ENCODE measurements at places on chromosomes 12 and 14.

GRCh38 chr12:93736640-93737178 is 59.5 kb downstream of the CRADD start:
- DNase-seq, result no peak

DNA sequence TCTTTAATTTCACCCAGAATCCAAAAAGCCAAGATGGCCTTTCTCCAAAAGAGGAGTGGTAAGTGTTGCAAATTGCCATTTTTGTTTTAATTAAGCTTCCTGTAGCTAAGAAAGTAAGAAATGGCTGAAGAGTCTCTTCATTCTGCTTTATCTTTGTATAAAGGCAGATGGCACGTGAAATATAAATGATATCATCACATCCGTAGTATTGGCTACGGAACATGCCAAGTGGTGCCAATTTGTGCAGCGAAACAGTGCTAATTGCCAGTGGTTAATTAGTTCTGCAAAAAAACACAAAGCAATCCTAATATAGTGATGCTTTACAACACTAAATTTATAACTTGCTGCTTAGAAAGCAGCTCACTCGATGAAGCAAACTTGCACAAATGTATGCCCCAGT is 29.4 kb downstream of the PLEKHG7 start:
- no peak for DNase-seq

- peak; percentile 8 for DNase-seq
Observed at GRCh38 chr12:38328306-38328895, 11.8 kb downstream of the ALG10B start.

DNA sequence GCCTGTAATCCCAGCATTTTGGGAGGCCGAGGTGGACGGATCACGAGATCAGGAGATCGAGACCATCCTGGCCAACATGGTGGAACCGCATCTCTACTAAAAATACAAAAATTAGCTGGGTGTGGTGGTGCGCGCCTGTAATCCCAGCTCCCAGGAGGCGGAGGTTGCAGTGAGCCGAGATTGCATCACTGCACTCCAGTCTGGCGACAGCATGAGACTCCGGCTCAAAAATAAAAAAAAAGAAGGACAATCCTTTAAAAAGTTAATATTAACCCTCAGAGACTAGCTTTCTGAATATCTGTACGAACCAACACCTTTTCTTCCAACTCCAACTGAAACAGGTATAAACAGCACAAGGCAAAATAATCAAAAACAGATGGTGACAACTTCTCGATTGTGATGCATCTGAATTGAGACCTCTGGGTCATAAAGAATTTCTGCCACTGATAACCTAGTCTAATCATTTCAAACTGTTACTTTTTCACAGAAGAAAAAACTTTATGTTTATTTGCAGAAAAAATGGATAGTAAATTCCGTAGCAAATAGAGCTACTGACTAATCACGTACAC is 27.8 kb downstream of the CLIP1 start:
- DNase-seq, result no peak

- DNase-seq, result no peak
Observed at GRCh38 chr12:89492883-89493282, 31.7 kb downstream of the GALNT4 start.

DNA sequence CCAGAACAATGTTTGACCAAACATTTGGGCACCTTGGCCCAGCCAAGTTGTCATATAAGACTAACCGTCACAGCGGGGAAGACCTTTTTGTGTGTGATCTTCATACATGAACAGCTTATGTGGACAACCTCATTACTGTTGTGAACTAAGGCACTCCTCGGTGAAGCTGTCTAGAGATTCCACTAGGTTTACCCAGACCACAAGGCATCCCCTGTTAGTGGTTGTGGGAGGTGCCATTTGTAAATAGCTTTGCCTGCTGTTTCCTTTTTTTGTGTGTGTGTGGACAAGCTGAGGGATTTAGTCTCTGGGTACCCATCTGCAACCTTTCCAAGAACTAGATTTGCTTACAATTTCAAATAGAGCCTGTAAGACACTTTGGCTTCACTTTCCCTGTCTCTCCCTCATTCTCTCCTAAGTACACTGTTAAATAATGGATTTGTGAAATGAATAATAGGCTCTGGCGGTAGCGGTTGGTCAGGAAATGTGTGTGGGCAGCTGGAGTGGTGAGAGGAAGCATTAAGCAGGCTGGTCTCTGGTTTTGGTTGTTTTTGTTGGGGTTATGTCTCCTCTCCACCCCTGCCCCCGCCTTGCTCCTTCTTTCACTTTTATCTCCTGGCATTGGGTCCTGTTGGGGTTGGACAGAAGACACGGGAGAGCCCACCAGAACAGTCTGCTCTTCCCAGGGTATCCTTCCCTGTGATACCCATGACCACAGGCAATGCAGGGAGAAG is 727.6 kb downstream of the VRK1 start:
- DNase-seq, result no peak

DNA sequence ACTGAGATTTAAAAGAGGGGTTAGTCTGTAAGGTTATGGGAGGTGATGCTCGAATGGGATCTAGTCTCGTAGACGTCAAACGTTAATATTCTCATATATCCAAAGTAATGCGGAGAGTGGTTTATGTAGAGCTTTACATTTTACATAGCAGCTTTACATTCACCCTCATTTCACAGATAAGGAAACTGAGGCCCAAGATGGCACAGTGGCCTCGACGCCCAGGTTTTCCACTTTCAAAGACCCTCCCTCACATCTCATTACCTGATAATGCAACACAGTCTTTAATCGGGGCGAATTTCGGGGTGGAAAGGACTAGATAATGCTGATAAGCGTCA is 450 bp upstream of the TDG start:
- no peak for DNase-seq

GRCh38 chr12:29867823-29868222 is 84.1 kb upstream of the TMTC1 start:
- no peak for DNase-seq

DNA sequence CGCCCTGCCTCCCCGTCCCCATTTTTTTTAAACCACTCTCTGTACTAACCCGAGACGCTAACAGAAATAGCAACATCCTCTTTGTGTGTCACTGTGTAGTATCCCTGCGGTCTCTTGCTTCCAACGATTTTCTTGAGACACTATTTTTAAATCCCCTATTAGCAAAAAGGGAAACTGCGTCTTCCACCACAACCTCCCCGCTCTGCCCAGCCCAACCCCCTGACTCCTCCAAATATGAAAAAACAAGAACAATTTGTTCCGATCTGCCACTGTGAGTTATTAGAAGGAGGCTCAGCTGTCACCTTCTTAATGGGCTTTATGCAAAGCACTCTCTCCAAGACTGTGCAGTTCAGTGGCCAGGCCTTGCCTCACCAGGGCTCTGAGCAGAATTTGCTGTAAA is 76.3 kb downstream of the MAP1LC3B2 start:
- DNase-seq, result no peak

- DNase-seq, result no peak
Observed at GRCh38 chr14:99664937-99665273, 19.2 kb upstream of the CYP46A1 start.

DNA sequence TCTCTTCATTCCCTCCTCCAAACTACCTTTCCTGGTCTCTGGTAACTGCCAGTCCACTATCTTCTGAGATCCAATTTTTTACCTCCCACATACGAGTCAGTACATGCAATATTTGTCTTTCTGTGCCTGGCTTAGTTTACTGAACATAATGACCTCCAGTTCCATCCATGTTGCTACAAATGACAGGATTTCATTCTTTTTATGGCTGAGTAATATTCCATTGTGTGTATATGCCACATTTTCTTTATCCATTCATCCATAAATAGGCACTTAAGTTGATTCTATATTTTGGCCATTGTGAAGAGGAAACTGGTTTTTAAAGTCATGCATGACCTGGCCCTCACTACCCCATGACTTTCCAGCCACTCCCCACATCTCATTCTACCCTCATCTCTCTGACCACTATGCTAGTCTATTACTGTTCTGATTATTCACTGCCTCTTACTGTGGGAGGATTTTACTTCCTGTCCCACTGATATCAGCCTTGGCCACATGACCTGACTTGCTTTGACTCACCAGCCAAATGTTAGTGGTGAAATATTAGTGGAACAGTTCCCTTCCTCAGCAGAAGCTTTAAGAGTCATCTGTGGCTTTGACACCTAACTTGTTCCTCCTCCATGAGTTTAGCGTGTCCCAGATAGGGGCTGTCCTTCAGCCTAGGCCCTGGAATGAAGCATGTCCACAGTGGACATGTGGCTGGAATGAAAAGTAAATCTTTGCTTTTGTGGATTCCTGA is 52.2 kb downstream of the GOLGA5 start:
- DNase-seq, result peak; percentile 71

DNA sequence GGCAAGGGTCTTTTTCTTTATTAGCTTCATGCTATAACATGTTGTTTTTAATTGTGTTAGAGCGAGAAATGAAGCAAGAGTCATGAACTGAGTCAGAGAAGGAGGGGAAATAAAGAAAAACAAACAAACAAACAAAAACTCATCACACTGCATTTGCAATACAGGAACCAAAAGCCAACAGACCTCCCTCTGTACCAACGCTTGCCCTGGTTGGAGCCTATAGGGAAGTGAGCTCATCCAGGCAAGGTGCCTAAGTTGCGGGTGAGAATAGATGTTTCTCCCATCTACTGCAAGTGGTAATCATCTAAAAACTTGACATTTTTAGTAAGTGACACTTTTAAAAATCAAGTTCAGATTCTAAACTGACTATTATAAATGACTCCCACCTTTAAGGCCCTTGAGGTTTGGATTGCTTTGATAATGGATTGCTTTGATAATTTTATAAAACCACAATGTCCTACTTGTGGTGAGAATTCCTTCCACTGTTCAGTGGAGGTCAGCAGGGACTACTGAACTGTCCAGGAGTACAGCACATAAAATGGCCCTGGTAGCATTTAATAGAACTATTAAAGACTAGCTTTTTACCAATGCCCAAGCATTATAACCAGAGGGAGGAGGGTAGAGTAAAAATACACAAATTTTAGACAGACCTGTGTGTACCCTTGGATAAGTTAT is 31.3 kb downstream of the SLC38A1 start:
- no peak for DNase-seq

GRCh38 chr14:55712491-55712890 is 132.5 kb downstream of the KTN1 start:
- DNase-seq, result no peak

DNA sequence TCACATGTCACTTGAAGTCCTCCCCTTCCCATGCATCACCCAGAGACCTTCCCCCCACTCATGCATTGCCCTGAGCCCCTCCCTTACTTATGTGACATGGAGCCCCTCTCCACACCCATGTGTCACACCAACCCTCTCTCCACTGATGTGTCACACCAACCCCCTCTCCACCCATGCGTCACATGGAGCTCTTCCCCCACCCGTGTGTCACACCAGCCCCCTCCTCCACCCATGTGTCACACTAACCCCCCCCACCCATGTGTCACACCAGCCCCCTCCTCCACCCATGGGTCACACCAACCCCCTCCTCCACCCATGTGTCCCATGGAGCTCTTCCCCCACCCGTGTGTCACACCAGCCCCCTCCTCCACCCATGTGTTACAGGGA is 30.4 kb downstream of the RTL1 start:
- DNase-seq, result no peak

- no peak for DNase-seq
Observed at GRCh38 chr12:90991952-90992465, 12.8 kb downstream of the EPYC start.

Measured in GM10248 (cell line).